AG08396 (cell line): ENCODE measurements at places on chromosomes 5 and 9.

- no peak for DNase-seq
These were observed 17.2 kb downstream of the CENPP start for GRCh38 chr9:92342825-92343488.

DNA sequence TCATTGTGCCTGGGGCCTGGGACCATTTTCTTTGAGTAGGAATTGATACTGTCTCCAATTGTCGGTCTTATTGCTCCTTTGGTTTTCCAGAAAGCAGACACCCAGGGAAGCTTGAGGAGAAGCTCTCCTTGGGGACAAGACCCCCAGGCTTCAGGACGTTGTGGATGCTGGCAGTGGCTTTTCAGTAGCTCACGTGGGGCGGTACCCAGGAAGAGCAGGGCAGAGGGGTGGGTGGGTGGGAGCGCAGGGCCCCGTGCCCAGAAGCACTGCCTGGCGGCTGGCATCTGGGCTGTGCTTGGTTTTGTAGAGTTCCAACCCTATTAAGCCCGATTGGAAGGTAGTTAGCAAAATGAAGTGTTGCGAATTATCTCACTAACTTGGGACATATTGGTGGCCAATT lies 374.2 kb upstream of the IRX1 start:
- DNase-seq: no peak

- no peak for DNase-seq
These were observed 67.8 kb upstream of the ZSWIM6 start for GRCh38 chr5:61264273-61264661.

DNA sequence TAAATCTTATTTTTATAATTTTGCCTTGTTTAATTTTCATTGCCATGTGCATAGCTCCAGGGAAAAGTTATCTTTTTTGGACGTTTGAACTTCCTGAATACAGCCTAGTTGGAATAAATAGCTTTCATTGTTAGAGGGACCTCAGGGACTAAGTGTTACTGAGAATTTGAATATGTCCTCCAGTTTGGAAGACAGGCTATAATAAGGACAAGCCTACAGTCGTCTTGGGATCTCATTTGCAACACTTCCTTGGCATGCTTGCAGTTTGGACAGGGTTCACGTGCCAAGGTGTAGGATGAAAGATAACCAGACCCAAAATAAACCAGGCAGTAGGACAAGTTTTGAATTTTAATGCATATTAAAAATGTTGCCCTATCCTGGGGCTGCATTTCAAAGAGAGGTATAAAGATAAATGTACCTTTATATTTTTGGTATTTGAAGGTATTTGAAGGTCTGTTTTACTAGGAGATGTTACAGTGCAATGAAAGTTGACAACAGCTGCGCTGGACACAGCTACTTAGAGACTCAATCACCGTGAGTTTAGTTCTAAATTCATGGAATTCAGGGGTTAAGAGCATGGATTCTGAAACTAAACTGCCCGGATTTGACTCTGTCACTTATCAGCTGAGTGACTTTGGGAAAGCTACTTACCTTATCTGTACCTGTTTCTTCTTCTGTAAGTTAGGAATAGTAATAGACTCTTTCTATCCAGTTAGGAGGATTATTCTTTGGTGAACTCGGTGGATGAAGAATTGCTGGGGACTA lies 134.1 kb downstream of the ACTBL2 start:
- no peak for DNase-seq

DNA sequence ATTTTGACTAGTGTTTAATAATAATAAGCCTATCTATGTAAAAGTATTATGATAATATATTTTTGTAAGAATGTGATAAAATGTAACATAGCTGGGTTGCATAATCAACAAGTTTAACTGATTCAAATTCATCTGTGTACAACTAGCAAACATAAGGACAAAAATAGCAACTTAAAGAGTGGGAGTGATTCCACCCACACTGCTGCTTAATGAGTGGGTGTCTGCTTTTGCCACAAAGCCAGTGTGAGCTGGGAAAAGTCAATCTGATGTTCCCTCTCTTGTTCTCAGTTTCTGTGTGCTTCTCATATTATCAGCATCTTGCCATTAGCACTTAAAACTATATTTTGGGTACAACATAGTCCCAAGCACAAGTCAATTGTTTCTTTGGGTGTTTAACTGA lies 111.1 kb upstream of the DPYSL3 start:
- DNase-seq: no peak

- DNase-seq: peak; percentile 53
These were observed 68.1 kb upstream of the GGTA1 start for GRCh38 chr9:121567500-121568342.

- DNase-seq: peak; percentile 40
These were observed 580.8 kb downstream of the CCDC171 start for GRCh38 chr9:16133556-16134227.

DNA sequence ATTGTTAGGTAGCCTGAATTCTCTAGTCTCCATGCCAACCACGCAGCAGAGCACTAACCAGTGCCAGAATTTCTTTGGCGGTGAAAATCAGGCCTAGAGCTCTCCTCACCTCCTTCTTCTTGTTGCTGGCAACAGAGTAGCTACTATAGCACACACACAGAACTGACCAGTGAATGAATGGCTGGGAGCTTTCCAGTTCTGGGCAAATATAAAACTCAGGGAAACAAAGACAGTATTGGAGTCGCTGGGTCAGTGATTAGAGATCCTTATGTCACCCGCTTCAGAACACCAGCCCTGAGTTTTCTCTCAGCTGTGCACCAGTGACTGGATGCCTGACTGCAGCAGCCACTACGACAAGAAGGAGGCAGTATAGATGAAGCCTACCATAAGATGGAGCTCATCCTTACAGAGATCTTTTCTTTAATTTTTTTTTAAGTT lies 26.9 kb upstream of the FEM1C start:
- DNase-seq: no peak

DNA sequence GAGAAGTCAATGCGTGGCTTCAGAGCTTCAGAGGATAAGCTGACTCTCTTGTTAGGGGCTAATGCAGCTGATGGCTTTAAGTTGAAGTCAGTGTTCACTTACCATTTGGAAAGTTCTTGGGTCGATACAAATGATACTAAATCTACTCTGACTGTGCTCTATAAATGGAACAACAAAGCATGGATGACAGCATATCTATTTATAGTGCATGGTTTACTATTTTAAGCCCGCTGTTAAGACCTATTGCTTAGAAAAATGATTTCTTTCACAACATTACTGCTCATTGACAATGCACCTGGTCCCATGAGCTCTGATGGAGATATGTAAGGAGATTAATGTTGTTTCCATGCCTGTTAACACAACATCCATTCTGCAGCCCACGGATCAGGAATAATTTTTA lies 435.7 kb downstream of the MAT2B start:
- no peak for DNase-seq

DNA sequence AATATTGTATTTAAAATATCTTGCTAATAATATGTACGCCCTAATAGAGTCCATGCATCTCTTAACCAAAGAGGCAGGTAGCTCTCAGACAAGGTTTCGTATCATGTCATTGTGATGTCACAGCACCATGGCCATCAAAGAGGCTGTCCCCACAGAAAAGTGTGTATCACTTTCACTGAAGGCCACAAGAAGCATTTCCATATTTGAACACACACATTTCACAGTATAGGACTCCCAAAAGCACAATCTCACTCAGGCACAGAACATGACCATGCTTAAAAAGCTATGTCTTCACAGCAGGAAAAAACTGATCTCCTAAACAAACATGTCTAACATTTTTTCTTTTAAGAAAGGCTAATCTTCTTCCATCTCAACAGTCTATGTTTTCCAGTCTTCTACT lies 133.8 kb downstream of the DENND1A start:
- no peak for DNase-seq

GRCh38 chr9:4022435-4023067 lies 277.3 kb downstream of the GLIS3 start:
- no peak for DNase-seq

DNA sequence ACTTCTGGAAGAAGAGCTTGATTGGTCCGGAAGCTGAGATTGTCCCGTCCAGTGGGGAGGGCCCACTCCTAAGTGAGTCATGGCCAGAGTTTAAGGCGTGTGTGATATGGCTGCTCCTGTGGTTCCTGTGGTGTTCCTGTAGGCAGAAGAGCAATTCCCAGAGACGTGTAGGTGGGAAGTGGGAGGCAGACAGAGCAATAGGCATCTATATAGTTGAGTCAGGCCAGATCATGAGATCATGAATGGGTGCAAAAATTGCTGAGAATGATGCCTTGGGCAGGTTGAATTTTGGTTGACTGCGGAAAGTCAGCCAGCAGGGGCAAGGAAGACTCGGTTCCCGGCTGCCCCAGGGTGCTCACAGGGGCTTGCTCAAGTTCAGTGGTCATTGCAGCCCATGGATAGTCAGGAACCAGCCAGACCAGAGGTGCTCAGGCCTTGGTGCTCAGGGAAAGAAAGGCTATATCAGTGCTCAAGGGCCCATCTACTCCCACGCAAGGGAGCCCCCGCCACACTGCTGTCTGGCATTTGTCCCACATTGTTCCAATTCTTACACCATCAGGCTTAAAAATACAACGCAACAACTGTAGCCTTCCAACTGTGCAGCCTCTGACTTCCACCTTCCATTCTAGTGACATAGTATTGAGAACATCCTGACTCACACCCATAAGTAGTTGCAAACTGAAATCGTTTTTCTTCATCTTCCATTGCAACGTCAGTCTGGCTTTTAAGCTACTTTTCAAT lies 21.0 kb upstream of the GSN start:
- peak; percentile 49 for DNase-seq

GRCh38 chr5:59698207-59699178 lies 195.0 kb downstream of the PDE4D start:
- DNase-seq: no peak

GRCh38 chr9:114027159-114027862 lies 50.8 kb downstream of the AMBP start:
- DNase-seq: no peak

GRCh38 chr5:55110217-55110616 lies 7.8 kb downstream of the GZMA start:
- DNase-seq: no peak

DNA sequence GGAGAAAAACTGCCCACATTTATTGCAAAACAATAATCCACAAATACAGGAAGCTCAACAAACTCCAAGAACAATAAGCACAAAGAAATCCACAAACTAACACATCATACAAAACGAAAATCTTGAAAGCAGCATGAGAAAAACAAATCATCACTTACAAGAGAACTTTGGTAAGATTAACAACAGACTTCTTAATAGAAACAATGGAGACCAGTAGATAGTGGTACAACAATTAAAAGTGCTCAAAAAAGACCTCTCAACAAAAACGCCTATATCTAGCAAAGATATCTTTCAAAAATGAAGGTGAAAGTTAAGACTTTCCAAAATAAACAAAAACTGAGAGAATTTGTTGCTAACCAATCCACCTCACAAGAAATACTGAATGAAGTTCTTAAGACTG lies 38.4 kb downstream of the CDKL3 start:
- DNase-seq: no peak

GRCh38 chr9:134553996-134554372 lies 87.6 kb upstream of the COL5A1 start:
- DNase-seq: no peak

GRCh38 chr5:44178414-44178813 lies 210.8 kb downstream of the FGF10 start:
- no peak for DNase-seq

- DNase-seq: no peak
These were observed 40.4 kb downstream of the SPARC start for GRCh38 chr5:151646334-151646733.

- peak; percentile 76 for DNase-seq
These were observed 1.8 kb upstream of the ENTPD2 start for GRCh38 chr9:137055385-137056364.

GRCh38 chr5:92106808-92107207 lies 723.7 kb upstream of the ARRDC3 start:
- DNase-seq: no peak

DNA sequence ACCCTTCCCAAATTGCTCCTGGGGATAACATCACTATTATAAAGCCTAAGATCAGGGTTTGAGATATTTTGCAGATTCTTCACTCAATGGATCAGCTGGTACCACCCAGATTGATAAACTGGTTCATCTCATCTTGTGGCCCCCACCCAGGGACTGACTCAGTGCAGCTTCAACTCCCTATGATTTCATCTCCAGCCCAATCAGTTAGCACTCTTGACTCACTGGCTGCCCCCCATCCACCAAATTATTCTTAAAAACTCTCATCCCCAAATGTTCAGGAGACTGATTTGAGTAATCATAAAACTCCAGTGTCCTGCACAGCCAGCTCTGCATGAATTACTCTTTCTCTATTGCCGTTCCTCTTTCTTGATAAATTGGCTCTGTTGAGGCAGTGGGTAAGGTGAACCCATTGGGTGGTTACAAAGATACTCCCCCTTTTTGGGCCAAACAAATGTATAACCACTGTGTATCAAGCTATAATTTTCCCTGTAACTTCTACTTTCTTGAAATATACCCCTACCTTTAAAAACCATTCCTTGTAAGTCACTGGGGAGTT lies 263.3 kb upstream of the IL12B start:
- no peak for DNase-seq

- no peak for DNase-seq
These were observed 34.8 kb downstream of the LSM11 start for GRCh38 chr5:157778121-157778805.

DNA sequence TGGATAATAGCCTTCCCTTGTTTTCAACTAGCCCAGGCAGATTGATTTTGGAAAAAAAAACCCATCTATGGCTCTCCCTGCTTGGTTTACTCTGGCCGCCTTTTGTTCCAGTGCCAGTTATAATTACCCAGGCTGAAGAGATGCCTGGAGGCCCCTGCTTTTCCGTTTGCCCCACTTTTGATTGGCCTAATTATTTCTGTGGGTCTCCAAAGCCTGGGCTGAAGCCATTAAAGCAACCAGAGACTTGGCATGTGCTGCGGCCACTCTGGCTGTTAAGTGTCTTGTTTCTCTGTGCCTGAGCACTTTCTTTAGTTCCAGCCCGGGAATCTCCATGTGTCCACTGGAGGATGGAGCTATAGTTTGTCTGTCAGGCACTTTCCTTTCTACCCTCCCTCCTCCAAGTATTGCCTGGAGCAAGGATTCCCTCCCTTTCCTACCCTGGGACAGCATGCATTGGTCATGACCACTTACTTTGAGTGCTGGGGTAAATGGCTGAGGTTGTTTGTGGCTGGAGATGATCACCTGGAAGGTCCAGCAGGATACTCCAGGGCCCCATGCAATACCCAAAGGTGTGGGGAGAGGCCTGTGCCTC lies 105.1 kb upstream of the CTSL start:
- no peak for DNase-seq

- DNase-seq: no peak
These were observed 184.6 kb downstream of the KDM4C start for GRCh38 chr9:6942406-6942805.

- DNase-seq: no peak
These were observed 94.1 kb downstream of the CDC42SE2 start for GRCh38 chr5:131357739-131358561.

- no peak for DNase-seq
These were observed 3.2 kb downstream of the GALNT10 start for GRCh38 chr5:154193701-154194121.

GRCh38 chr9:136590821-136591752 lies 45.2 kb upstream of the NOTCH1 start:
- DNase-seq: no peak

GRCh38 chr5:140821375-140822280 lies at the start of gene PCDHA5:
Gene PCDHA5, plus strand, starts transcription at chr5:140821613.
- peak; percentile 41 for DNase-seq
